Naive thymus-derived CD4-positive, alpha-beta T cell (primary cell): ENCODE measurements at places on chromosomes 16 and 17.
A peak's percentile ranks its signal among the peaks of the same experiment; 100 is the strongest.

DNA sequence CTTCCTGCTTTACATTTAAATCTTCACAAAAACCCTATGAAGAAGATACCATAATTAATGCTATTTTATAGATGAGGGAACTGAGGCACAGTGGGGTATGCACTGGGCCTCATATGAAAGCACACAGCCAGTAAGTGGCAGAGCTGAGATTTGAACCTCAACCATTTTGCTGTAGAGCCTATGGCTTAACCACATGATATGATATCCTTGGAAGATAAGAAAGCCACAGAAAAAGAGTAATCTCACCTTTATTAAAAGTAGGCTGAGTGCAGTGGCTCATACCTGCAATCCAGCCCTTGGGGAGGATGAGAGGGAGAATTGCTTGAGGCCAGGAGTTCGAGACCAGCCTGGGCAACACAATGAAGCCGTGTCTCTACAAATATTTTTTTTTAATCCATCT, 15.0 kb upstream of the TOB1 start:
- no peak overlapping the region for H3K27ac ChIP-seq
- H3K27me3 ChIP-seq = no peaks in the 10 kb centered on the region
- H3K36me3 ChIP-seq = no peaks in the 10 kb centered on the region
- no peak for DNase-seq

DNA sequence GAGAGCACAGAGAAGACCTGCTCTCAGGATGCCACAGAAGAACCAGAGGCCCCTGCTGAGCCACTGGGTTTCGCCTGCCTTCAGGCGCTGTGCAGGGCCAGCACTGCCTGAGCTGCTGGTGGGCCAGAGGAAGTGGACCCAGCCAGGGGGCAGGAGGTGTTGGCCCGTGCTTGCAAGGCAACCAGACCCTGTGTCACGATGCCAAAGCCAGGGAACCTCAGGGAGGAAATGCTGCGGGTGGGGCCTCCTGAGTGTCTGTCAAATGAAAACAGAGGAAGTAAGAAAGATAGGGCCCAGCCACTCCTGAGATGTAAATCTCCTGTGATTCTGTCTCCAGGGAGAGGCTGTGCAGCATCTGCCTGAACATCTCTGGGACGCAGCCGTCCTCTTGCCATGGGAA, 58.1 kb upstream of the ADORA2B start:
- H3K4me3 ChIP-seq = no peak overlapping the region
- no peaks in the 10 kb centered on the region for H3K27me3 ChIP-seq
- peaks cover 9% of the 10 kb centered on the region for H3K4me1 ChIP-seq
- no peaks in the 10 kb centered on the region for H3K36me3 ChIP-seq
- DNase-seq = no peak

DNA sequence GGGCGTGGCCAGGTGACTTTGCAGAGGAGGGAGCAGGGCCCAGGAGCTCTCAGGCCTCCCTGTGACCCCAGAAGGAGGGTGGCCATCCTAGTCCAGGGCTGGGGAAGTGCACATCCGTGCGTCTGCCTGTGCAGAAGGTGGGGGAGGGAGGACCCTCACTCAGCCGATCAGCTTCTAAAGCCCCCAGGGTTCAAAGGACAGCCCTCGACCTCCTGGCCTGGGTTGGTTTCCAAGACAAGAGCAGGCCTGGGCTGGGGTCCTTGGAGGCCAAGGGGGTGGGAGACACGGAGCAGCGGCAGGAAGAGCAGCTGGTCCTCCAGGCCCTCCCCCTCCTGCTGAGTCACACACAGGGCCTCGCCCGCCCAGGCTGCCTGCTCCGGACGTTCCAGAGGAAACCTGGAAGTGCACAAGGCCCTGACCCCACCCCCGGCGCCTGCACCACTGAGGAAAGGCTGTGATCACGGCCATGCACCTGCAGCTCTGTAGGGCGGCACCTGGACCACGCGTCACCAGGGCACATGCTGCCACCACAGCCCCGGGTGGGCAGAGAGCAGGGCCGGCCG, 67.1 kb upstream of the ZNF469 start:
- no peak overlapping the region for H3K4me3 ChIP-seq
- no peaks in the 10 kb centered on the region for H3K27me3 ChIP-seq
- H3K27ac ChIP-seq = no peak overlapping the region

DNA sequence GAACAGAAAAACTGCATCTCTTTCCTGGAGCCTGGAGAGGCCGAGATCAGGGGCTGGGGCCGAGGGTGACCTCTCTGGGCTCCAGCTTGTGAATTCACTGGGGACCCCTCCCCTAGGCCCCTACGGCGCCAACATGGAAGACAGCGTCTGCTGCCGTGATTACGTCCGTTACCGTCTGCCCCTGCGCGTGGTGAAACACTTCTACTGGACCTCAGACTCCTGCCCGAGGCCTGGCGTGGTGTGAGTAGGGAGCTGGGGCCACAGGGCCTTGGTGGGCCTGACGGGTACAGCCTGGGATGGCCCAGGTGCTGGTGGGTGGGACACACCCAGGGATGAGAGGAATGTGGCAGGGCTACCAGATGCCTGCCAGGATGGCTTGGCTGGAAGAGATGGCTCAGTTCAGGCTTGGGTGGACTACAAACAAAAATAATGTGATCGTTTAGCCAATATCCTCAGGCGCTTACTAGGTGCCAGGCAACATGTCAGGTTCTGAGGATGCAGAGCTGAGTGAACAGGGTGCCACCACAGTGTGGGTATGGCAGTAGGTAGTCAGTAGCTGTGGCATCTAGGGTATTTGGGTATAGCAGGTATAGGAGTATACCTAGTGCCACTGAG, 1.8 kb downstream of the CCL22 start:
- H3K36me3 ChIP-seq = no peaks in the 10 kb centered on the region
- no peak for DNase-seq
- no peak overlapping the region for H3K4me3 ChIP-seq
- no peaks in the 10 kb centered on the region for H3K27me3 ChIP-seq
- no peaks in the 10 kb centered on the region for H3K4me1 ChIP-seq
- H3K27ac ChIP-seq = no peak overlapping the region

DNA sequence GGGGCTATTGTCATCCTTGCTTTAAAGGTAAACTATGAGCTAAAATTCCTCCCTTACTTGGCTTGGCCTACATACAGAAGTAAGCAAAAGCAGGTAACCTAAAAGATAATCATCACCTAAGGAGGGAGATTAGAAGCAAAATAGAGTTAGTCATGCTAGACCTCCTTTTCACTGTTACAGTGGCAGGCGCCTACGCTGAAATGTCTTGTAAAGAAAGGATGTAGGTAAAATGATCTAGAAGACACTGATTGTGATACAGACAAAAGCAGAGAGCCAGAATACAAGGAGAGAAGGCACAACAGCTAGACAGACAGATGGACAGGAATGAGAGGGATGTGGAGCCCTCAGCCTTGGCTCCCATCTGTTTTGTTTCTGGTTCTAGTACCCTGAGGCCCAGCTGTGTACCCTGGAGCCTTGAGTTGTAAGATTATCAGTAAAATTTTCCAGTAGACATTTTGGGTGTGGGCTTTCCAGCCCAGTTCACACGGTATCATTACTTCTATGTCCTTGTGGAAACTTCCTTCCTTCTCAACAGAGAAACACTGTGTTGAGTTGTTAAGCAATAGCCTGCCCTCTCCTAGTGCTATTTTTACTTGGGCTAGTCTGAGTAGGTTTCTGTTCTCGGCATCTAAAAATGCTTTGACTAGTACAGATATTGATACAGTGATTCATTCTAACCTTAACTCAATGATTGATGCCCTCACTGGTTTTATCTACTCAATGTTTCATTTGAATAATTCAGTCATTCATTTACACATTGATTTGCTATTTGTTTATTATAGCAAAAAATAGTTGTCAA, 7.7 kb upstream of the C16orf78 start:
- H3K36me3 ChIP-seq = no peaks in the 10 kb centered on the region
- no peaks in the 10 kb centered on the region for H3K27me3 ChIP-seq
- DNase-seq = no peak
- H3K4me1 ChIP-seq = no peaks in the 10 kb centered on the region

DNA sequence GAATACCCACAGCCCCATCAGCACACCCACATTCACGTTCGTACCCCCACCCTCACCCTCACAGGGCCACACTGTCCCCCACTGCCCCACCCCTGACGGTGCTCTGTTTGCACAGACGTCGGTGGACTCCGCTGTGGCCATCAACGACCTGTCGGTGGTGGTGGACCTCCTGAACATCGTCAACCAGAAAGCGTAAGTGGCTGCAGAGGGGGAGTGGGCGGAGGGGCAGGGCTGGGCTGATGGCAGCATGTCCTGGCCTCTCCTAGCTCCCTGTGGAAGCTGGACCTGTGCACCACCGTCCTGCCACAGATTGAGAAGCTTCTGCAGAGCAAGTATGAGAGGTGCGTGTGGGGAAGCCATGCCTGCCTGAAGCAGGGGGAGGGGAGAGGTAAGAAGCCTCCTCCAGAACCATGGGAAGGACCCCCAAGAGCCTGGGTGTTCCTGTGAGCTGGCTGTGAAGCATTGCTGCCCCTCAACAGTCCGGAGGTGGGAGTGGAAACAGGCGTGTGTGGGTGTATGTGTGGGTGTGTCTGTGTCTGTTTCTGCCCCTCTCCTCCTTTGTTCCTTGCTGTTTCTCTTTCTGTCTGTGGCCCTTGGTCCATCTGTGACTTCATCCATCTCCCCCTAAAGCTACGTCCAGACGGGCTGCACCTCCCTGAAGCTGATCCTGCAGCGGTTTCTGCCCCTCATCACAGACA, 20.3 kb downstream of the KATNB1 start:
- H3K4me1 ChIP-seq = no peaks in the 10 kb centered on the region
- H3K4me3 ChIP-seq = no peak overlapping the region
- H3K36me3 ChIP-seq = peaks cover 53% of the 10 kb centered on the region
- H3K27me3 ChIP-seq = no peaks in the 10 kb centered on the region
- no peak overlapping the region for H3K27ac ChIP-seq

DNA sequence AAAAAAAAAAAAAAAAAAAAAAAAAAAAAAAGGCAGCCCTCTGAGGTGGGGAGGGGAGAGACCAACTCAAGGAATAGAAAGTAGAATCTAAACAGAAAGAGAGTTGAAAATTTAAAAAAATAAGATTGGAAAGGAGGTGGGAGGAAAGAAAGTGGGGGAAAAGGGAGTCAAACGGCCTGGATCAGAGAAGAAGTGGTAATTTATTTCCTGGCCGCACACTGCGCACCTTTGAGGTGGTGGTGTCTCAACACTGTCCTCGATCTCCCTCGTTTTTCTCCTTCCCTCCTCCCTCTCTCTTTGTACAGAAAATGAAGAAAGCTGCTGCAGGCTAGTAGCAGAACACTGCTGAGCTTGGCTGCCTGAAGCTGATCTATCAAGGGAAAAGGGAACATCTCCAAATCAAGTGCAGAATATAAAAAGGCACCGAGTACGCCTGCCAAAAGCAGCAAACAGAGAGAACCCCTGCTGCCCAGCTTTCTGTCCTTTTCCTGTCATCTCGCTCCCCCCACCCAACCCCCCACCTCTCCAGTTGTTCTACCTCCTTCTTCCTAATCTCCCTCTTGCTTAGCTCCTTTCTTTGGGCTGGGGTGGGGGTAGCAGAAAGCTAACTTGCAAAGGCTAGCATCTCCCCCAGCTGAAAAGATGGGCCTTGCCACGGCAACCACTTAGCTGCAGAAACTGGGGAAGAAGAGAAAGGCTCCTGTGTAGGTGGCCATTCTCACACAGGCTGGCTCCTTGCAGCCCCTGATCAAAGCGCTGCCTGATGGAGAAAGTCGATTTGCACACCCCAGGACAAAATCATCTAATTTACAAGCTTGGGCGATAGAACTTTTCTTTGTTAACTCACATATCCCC, 22.5 kb downstream of the AXIN2 start:
- no peaks in the 10 kb centered on the region for H3K36me3 ChIP-seq
- DNase-seq = peak; percentile 45
- H3K27me3 ChIP-seq = no peaks in the 10 kb centered on the region

- peak overlapping the region; percentile 51 for H3K4me3 ChIP-seq
- DNase-seq = no peak
- H3K36me3 ChIP-seq = no peaks in the 10 kb centered on the region
Measured at GRCh38 chr16:67163164-67163998, 1.2 kb upstream of the HSF4 start.

DNA sequence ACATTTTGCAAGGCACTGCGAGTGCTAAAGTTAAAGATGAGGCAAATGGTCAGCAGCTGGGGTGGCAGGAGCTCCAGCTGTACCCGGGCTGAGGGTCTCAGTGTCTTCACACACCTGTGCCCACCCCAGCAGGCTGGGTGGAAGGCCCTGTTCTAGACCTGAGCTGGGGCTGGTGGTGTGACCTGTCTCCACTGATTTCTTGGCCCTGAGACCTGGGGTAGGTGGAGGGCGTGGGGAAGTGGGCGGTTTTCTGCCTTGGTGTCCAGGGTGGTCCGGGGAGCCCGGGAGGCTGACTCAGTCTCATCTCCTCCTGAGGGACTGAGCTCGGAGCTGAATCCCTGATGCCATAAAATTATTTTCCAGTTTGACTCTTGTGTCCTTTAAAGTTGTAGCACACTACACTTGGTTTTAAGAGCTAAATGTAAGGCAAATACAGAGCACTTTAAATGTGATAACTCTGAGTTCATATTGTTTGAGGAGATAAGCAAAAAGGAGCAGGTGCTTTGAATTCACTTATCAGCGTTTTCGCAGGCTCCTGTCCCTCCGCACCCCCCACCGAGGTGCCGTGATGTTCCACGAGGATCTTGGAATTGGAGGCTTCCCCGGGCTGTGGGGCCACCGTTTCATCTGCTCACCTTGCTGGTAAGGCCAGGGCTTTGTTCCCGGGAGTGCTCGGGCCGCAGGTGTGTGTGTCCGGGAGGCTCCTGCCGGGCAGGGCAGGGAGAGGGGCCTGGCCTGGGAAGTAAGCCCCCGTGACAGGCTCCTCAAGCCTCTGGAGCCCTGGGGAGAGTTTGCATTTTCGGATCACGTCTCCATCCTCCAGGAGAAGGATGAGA, 117.0 kb downstream of the AATF start:
- no peak overlapping the region for H3K4me3 ChIP-seq
- no peaks in the 10 kb centered on the region for H3K4me1 ChIP-seq
- H3K27ac ChIP-seq = no peak overlapping the region

- H3K36me3 ChIP-seq = no peaks in the 10 kb centered on the region
- H3K4me3 ChIP-seq = no peak overlapping the region
- DNase-seq = peak; percentile 73
- no peak overlapping the region for H3K27ac ChIP-seq
- no peaks in the 10 kb centered on the region for H3K4me1 ChIP-seq
- peaks cover 3% of the 10 kb centered on the region for H3K27me3 ChIP-seq
Measured at GRCh38 chr17:8060274-8060673, 21.4 kb downstream of the ALOX15B start.
